GM03348 (cell line): ENCODE measurements at places on chromosomes 13 and 19.

DNA sequence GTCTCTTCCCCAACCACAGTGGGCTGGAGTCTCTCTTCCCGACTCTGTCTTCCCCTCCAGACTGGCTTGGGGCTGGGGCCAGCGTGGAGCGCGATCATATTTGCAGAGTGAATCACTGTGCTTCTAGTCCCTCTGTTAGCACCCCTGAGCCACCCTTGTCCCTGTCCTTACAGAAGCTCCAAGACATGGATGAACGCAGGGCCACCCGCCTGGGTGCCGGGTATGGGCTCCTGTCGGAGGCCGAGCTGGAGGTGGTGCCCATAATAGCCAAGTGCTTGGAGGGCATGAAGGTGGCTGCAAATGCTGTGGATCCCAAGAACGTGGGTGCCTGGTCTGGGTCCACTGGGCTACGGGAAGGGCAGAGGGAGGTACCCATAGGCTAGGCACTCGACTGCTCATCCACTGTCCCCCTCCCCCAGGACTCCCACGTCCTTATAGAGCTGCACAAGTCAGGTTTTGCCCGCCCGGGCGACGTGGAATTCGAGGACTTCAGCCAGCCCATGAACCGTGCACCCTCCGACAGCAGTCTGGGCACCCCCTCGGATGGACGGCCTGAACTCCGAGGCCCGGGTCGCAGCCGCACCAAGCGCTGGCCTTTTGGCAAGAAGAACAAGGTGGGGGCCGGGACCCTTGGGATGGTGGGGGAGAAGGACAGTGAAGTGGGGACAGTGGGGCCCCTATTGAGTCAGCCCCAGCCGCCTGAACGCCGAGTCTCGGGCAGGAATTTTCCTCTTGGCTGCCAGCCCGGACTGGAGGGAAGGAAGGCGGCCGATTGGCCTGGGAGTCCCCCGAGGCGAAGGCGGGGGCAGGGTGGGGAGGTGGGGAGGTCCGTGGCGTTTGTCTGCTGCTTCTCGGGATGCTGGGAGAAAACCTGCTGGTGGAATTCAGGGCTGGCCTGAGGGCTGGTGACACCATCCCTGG is 5.2 kb downstream of the TRIP10 start:
- DNase-seq: peak; percentile 93

DNA sequence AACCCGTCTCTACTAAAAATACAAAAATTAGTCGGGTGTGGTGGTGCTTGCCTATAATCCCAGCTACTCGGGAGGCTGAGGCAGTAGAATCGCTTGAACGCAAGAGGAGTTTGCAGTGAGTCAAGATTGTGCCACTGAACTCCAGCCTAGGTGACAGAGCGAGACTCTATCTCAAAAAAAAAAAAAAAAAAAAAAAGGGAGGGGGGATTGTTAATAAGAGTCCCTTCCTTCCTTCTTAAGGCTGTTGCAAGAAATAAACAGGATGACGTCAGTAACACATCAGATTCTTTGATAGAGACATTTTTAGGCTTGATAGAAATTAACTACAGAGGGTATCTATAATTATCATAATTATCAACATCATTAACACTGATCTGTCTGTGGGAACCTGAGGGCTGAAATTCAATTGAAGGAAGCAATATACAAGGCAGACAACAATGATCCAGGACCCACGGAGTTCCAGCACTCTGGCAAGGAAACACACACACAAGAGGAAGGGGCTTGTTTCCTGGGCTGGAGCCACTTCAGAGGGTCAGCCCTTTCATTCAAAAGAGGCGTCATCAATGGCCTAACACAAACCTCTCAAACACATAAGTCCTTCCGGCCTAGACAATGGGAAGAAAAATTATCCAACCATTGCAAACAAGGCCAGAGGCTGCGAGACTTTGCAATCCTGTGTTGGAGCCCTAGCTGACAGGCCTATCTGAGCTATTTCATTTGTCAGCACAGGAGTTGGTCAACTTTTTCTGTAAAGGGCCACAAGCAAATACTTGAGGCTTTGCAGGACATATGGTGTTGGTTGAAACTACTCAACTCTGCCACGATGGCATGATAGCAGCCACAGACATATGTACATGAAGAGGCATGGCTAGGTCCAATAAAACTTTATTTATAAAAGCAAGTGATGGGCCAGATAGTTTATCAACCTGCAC is 105.2 kb downstream of the INSR start:
- no peak for DNase-seq

DNA sequence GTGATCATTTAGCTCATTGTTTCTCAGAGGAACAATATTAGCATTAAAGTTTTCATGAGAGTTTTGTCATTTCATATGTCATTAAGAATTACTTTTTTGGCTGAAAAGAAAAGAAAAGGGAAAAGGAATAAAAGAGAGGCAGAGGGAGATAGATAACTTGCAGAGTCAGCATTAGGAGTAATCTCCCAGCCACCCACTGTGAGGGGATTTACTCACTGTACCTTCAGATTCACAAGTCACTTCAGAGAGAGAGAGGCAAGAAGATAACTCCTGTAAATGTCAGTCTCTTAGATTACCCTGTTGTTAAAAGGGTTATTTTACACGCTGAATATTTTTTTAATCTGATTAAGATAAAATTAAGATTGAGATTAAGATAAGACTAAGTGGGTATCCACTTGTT is 125.2 kb downstream of the POU4F1 start:
- no peak for DNase-seq

DNA sequence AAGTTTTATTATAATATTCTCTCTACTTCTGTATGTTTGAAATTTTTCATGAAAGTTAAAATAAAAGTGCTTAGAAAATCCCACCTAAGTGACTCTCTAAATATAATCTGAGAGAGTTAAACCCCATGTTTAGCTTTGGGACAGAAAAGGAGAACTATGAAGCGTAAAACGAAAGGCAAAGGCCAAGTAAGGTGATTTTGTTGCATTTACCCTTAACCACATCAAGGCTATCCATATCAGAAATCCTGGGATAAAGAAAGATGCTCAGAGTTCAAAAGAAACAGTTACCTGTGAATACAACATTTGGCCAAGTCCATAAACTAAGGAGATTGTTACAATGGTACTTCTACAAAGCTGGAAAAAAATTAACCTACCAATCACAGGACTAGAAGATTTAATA is 31.3 kb downstream of the UBL3 start:
- DNase-seq: no peak

DNA sequence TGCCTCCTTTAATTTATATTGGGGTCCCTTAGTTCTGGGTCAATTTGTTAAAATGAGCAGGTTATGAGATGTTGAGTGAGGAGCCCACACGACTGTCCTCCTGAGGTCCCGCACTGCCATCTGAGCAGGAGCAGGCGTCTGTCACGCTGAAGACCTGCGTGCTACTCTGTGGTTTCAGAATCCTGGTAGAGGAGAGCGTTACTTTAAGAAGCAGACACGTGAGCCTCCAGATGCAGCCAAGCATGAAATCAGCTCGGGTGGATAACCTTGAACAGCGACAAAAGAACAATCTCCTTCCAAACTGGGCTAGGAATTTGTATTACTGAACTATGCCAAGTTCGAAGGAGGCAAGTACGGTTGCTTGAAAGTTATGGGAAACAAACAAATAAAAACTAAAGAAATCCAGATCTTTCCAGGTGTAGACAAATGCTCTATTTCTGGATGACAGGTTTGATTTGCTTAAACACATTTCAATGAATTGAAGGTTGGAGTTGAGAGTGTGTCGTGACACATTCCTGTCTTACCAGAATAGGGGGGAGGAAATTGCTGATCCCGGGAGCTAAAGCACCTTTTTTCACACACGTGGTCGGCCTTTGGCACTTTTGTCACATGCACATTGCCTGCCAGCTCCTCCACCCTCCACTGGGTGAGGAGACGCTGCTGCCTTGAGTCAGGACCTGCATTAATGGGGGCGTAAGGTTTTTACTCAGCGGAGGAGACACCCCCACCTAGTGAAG is 945.5 kb upstream of the SLC10A2 start:
- no peak for DNase-seq

- no peak for DNase-seq
These were observed 32.7 kb upstream of the MICU2 start for GRCh38 chr13:21636656-21637055.

DNA sequence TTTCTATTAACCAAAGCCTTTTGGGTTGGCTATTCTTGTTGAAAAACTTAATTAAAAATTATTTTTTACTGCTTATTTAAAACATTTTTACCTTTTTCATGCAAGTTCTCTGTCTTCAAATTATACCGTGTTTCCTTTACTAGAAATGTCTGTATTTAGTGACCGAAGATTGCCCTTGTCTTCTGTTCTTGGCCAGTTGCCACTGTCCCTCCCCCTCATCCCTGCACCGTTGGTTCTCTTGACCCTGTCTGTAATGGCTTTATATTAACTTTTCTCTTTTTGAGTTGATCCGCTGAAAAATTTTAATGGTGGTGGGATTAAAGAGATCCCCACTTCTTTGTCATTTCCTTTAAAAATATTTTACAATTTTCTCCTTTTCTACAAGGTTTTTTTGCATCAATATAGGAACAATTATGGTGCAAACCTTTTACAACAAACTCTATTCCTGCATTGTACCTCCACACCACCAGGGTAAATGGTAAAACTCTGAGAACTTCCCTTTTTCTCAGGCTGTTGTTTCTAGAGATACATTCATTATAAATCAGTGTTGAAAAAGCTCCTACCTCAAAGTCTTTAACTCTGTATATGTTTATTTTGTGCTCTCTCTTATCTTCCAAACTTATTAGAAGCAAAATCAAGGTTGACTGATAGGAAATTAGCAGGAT is 12.9 kb upstream of the RNF113B start:
- no peak for DNase-seq

GRCh38 chr13:58855283-58855682 is 1223.7 kb downstream of the PCDH17 start:
- no peak for DNase-seq

DNA sequence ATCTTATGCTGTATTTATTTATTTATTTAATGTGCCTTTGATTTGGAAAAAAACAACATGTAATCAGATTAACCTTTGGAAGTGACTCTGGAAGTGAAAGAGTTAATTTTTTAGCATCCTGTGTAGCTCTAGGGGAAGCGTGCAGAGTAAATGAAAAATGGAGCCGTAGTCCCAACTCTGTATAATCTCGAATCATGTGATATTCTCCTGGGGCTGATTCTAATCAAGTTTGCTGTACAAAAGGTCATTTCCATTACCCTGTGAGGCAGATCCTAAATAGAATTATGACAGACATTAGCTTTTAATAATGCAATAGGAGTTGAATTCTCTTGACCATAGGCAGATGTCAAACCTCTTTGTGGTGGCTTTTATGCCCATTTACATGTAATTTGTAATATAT is 238.6 kb upstream of the CSNK1A1L start:
- DNase-seq: no peak

DNA sequence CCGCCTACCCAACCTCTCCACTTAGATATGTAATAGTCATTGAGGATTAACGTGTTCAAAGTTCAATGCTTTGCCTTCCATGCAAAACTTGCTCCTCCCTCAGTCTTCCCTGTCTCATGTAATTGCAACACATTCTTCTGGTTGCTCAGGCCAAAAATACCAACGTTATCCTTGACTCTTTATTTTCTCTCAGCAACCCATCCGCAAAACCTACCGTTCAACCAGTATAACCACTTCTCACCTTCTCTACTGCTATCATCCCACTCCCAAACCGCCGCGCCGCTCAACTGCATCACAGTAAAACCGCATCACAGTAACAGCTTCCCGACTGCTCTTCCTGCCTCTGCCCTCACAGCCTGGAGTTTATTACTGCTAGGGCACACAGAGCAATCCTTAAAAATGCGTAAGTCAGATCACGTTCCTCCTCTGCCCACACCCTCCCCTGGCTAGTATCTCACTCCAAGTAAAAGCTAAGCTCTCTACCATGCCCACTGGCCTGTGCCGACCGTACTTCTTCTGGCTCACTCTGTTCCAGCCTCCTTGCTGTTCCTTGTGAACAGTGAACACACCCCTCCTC is 8.2 kb downstream of the MTIF3 start:
- DNase-seq: no peak

DNA sequence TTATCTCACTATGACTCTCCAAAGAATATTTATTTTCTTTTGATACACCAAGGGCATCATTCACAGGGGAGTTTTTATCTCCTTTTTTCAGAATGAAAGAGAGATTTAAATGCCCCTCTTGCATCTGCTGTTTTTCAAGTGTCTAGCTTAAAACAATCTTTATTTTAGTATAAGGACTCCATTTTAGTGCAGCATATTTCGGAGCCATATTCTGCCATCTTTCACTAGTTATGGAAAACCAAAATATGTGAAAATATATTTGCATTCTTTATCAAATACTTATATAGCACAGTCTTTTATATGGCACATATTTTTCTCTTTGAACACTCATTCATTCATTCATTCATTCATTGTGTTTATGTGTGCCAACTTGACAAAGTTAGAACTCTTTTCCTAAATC is 1130.2 kb downstream of the SLITRK5 start:
- no peak for DNase-seq

- DNase-seq: no peak
These were observed 809.0 kb upstream of the SLITRK5 start for GRCh38 chr13:86862137-86862536.

DNA sequence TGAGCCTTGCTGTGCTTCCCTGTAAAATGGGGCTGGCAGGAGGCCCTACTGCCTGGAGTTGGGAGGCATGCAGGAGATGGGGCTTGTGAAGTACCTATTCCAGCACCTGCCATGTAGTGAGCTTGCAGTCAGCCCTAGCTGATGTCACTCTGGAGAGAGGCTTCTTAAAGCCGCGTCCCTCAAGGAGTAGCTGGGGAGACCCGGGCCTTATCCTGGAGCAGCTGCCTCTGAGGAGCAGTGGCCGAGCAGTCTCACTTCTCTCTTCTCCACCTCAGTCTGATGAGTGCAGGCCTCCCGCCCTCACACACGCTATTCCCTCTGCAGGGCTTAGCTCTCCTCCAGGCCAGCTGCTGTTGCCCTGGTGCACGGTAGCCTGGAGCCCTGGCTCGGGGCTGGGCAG is 18.0 kb downstream of the CLASRP start:
- no peak for DNase-seq

- DNase-seq: no peak
These were observed 1.7 kb downstream of the AP1M1 start for GRCh38 chr19:16199275-16199932.

DNA sequence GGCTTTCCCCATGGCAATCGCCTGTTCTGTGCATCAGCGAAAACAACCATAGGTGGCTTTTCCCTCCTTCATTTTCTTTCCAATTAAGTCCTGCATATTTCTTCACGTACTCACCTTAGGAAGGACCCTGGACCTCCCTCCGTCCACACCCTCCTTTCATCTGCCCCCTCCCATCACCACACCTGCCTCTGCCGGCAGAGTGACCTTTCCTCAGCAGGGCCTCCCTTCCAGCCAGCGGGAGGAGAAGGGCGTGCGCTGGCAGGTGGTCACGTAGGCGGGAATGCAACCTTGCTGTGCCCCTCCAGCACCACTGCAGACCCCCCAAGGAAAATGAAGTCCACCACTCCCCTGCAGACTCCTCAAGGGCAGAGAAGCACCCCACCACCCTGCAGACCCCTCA is 61.1 kb downstream of the GSX1 start:
- DNase-seq: no peak

DNA sequence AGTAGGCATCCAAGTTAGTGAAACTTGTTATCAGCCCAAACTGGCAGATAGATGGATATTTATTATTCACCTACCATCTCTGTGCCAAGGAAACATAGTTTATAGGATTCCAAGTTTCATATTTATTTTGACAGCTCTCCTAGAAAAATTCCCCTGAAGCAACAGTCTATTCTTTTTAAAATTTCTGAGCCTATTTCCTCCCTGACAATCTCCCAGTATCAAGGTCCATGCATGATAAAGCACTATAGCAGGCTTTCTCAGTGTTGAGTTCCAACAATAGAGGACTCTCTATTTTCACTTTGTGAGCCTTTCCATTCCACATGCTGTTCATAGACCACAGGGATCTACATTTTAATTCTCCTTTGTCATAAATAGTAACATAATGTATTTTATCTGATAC is 312.6 kb downstream of the SLITRK6 start:
- no peak for DNase-seq

- DNase-seq: no peak
These were observed 20.5 kb downstream of the EPS8L1 start for GRCh38 chr19:55096061-55096701.
